Astrocyte (in vitro differentiated cells and primary cell): ENCODE measurements at places on chromosomes 11 and 22. TPM values are rescaled to one million over a fixed set of nuclear protein-coding genes. Genes with fewer than 3 reads are reported as not detected.

The KDM4D gene
- 0.72 and 0.93 TPM in 2 replicates for total RNA-seq

GRCh38 chr11:72102631-72102945, 509 bp downstream of the LAMTOR1 start:
- H3K36me3 ChIP-seq, result peaks cover 4% of the 10 kb centered on the region
- no peaks in the 10 kb centered on the region for H3K27me3 ChIP-seq
- peak overlapping the region; percentile 95 for H3K4me3 ChIP-seq
- no peak for DNase-seq

DNA sequence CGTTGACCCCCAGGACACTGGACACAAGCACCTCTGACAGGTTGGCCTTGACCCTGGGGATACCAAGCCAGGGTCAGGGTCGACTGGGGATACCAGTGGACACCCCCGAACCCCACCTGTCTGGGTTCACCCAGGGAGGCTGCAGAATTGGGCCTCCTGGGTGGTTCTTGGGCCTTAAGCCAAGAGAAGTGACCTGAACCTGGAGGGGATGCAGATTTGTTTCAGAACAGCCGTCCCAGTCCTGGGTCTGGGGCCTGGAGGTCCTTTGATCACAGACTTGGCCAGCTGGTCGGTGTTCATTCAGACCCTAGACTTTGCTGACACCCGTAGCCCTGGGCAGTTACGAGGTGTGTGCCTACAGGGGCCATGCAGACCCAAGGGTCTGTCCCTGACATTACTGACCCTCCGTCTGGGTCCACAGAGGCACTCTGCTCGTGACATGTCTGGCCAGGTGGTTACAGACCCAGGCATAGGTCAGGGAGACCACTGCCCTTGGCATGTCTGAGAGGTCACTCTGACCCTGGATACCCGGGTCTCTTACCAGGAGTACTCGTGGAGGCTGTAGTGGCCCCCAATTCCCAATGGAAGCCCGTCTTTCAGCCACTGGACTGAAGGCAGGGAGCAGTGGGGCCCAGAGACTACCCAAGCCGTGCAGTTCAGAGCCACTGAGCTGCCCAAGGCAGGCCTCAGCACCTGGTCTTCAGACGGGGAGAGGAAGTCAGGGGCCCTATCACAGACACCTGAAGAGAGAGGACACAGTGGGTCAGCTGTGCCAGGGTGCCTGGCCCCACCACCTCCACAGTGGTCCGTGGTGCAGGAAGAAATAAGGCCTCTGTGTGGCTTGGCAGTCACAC, 6.4 kb downstream of the SIGIRR start:
- H3K36me3 ChIP-seq, result no peaks in the 10 kb centered on the region
- no peak overlapping the region for H3K27ac ChIP-seq
- no peaks in the 10 kb centered on the region for H3K4me1 ChIP-seq
- no peak overlapping the region for H3K4me3 ChIP-seq

GRCh38 chr22:20549232-20549841, 41.9 kb downstream of the MED15 start:
- peaks cover 19% of the 10 kb centered on the region for H3K36me3 ChIP-seq
- no peak overlapping the region for H3K4me3 ChIP-seq
- peak overlapping the region; percentile 83 for H3K27ac ChIP-seq
- no peaks in the 10 kb centered on the region for H3K27me3 ChIP-seq
- peaks cover 53% of the 10 kb centered on the region for H3K4me1 ChIP-seq
